ENCODE measurements at places on chromosomes 13 and 19.

- no peak for DNase-seq
Observed at GRCh38 chr13:45226024-45226423, 25.2 kb upstream of the KCTD4 start.

DNA sequence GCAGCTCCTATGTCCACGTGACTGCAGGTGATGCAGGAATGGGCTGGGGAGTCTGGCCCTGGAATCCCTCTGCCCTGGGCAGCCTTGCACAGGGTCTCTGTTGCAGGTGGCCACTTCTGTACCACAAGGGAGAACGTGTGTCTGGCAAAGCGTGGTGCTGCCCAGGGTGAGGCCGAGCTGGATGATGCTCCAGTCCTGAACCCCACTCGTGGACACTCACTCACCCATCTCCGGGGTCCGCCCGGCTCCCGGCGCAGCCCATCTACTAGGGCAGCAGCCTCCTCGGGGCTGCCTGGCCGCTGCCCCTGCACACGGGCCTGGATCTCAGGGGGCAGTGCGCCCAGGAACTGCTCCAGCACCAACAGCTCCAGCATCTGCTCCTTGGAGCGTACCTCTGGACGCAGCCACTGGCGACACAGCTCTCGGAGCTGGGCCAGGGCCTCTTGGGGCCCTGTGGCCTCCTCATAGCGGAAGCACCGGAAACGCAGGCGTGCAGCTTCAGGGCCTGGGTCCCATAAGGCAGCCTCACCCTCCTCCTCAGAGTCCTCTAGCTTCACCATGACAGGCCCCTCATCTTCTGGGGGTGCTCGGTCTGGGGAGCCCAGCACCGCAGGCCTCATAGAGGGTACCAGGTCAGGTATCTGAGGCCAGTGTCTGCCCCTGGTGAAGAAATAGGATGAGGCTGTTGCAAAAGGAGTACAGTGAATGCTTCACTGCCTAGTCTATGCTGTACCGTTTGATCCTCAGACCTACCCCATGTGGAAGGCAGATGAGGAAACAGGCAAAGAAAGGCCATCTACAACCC, 2.2 kb downstream of the MZF1 start:
- DNase-seq, result no peak

DNA sequence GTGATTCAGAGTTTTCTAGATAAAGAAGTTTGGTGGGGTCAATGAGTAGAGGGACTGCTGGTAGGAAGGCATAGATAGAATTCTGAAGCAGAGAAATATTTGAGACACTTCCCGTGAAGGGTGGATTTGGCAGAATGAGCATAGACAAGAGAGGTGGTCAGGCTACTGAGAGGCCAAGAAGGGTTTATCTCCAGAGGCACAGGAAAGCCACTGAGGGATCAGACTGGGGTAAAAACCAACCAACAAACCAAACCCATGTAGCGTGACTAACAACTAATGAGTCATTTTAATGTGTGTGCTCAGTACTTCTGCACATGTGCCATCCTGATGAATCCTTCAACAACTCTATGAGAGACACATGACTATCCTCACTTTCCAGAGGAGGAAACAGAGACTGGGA, 60.0 kb upstream of the SERP2 start:
- DNase-seq, result no peak

- DNase-seq, result no peak
Observed at GRCh38 chr19:33280351-33280921, 21.9 kb downstream of the CEBPA start.

GRCh38 chr19:2138061-2138728, 13.2 kb downstream of the AP3D1 start:
- no peak for DNase-seq

DNA sequence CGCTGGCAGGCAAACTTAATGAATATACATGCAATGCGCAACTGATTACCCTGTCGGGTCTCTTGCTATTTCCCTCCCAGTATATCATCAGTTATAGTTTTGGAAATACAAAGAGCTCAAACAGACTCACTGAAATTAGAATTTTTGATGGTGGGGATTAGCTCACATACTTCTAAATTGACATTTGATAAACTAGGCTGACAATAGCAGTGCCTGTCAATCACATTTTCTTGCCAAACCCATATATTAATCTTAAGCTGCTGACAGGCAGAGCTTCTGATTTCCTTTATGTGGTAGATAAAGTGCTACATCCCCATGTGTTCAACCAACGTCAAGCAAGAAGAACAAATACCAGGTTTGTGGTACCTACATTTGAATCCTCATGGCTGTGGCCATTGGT, 241.6 kb downstream of the DNAJC15 start:
- no peak for DNase-seq

- DNase-seq, result no peak
Observed at GRCh38 chr13:48647625-48648024, 6.1 kb upstream of the CYSLTR2 start.

DNA sequence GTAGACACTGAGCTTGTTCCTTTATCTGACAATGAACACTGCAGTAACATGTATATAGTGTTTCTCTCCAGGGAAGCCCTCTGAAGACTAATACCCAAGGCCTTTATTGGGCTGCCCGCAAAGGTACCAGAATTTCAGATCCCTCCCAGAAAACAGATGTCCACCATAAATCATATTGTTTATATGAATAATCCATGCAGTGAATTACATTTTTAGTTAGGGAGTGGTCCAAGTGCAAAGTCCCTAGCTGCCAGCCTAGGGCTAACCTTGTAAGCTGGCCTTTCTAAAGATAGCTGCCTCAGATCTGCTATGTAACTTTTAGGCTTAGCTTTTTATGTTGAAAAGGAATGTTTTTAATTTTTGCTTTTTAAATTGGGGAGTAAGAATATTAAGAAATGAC, 44.7 kb downstream of the TDRD3 start:
- no peak for DNase-seq

GRCh38 chr13:60211548-60211947, 47.8 kb upstream of the DIAPH3 start:
- DNase-seq, result no peak

DNA sequence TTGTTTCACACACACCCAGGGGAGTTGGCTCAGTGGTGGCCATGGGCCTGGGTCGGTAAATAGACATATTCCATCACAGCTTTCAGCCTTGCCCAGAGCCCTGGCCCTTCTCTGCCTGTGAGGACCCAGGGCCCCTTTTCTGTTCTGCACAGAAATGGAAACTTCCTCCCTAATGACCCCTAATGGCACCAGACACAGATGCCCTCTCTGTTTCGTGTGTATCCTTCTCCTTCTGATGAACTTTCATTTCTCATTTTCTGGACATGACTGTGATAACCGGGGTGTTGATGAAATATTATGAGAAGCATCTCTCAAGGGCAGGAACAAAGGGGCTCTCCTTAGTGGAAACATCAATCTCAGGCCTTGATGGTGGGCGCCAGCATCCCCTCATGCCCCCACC, 12.8 kb downstream of the LILRA1 start:
- no peak for DNase-seq

Data from endothelial cell (in vitro differentiated cells).